ENCODE measurements at places on chromosomes 5 and 9.

GRCh38 chr9:109716631-109717030 is 63.4 kb upstream of the PALM2AKAP2 start:
- DNase-seq = no peak

DNA sequence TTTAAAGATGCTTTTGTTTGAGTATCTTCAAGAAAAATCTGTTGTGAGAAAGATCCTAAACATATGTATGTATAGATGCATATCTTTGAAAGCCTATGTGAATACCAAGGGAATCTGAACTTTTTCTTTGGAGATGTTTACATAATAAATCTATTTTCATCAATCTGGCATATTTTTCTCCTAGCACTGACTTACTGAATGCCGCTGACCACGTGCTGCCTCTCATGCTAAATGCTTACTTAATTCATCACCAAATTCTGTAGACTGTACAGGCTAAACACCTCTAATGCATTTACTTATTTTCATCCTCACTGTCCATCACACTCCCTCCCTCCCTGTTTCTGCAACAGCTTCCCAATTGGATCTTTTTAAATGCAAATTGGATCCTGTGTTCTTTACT is 566.2 kb upstream of the WWC1 start:
- no peak for DNase-seq

- no peak for DNase-seq
Measured at GRCh38 chr5:88691230-88691582, 191.8 kb downstream of the MEF2C start.

- no peak for DNase-seq
Measured at GRCh38 chr9:32866273-32866672, 82.9 kb downstream of the TMEM215 start.

GRCh38 chr9:95985440-95986055 is 110.1 kb downstream of the ERCC6L2 start:
- no peak for DNase-seq

- DNase-seq = no peak
Measured at GRCh38 chr9:5459289-5459829, 9.0 kb downstream of the CD274 start.

DNA sequence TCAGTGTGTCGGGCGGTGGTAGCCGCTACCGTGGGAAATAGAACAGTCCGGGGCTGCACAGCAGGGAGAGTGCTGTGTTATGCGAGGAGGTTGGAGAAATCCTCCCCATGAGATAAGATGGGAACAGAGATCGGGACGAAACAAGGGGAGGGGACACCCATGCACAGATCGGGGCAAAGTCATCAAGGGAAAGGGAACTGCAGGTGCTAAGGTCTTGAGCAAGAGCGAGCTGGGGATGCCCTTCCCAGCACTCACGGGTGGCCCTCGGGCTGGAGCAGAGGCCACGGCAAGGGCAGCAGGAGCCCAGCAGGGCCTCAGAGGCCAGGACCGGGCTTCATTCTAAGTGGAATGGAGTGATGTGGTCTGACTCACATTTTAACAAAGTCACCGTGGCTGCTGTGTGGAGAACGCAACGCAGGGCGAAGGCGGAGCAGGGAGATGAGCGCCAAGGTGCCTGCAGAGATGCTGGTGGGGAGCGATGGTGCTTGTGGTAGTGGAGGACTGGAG is 7.7 kb downstream of the IL13 start:
- DNase-seq = no peak

DNA sequence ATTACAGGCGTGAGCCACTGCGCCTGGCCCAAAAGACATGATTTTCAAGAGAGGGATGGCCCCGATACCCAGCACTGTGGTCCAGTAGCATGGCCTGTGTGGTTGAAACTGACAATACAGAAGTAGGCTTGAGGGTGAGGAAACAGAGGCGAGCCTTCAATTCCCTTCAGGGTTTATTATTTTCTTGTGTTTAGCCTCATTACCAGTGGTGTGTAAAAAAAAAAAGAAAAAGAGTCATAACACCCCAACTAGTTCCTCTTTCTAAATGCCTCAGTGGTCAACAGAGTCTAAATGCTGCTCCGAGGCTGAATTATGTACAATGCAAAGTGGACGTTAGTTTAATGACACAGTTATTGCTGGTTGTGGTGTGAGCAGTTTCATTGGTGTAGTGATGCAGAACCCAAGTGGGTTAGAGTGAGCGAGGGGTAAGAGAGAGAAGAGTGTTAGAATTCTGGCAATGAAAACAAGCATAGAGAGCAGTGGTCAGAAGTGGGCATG is 58.8 kb downstream of the SNX30 start:
- DNase-seq = no peak

- DNase-seq = no peak
Measured at GRCh38 chr9:128215491-128216409, 12.6 kb downstream of the DNM1 start.

- no peak for DNase-seq
Measured at GRCh38 chr5:54669285-54669684, 151.7 kb downstream of the SNX18 start.

- no peak for DNase-seq
Measured at GRCh38 chr9:71756753-71757152, 11.6 kb downstream of the CEMIP2 start.

GRCh38 chr5:159290741-159291140 is 27.7 kb downstream of the UBLCP1 start:
- no peak for DNase-seq

GRCh38 chr5:119820016-119820415 is 190.7 kb downstream of the FAM170A start:
- DNase-seq = no peak

Data from stimulated activated CD4-positive, alpha-beta T cell treated with anti-CD3 and anti-CD28 coated beads, Interleukin-12 subunit alpha, Interleukin-12 subunit beta, amount 100 ng/mL, for 4 hours (primary cell).